ENCODE measurements at places on chromosomes 16 and 17.

- DNase-seq, result no peak
Observed at GRCh38 chr16:58317608-58318152, 22.9 kb upstream of the PRSS54 start.

GRCh38 chr17:21061971-21062526 lies 19.2 kb upstream of the USP22 start:
- no peak for DNase-seq

DNA sequence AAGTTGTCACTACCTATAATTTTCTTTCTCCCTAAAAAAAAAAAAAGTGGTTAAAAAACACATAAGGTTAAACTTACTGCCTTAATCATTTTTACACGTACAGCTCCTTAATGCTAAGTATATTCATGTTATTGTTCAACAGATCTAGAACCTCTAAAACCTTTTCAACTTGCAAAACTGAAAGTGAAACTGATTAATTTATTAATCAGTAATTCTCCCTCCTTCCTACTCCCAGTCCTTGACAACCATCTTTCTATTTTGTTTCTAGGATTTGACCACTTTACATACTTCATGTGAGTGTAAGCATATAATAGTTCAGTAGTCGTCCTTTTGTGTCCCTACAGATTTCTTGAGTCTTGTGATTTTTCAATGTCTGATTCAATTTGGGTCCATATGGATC lies 251.4 kb upstream of the KIF2B start:
- DNase-seq, result no peak

DNA sequence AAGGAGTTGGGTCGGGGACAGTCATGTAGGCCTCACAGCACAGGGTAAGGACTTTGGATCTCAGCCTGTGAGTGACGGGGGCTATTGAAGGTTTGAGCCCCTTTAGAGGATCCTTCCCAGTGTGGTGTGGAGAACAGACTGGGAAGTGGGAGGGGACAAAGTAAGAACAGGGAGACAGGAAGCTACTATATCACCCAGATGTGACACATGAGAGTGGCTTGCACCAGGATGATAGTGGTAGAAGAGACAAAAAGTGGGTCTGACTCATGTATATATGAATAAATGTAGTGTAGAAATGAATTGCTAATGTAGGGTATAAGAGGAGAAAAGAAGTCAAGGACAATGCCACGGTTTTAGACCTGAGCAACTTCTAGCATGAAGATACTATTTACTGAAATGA lies 4.5 kb downstream of the NUP93 start:
- DNase-seq, result no peak

GRCh38 chr17:75061618-75062017 lies 14.6 kb downstream of the KCTD2 start:
- no peak for DNase-seq

GRCh38 chr16:22183335-22183734 lies 21.0 kb downstream of the SDR42E2 start:
- DNase-seq, result no peak

GRCh38 chr17:74822939-74823367 lies 36.7 kb downstream of the GRIN2C start:
- no peak for DNase-seq
